ENCODE measurements at places on chromosomes 4 and X. TPM values are rescaled to one million over a fixed set of nuclear protein-coding genes. Genes with fewer than 3 reads are reported as not detected.
A peak's percentile ranks its signal among the peaks of the same experiment; 100 is the strongest.

- DNase-seq, result no peak
Observed at GRCh38 chr4:151407018-151407417, 2.0 kb upstream of the FHIP1A start.

DNA sequence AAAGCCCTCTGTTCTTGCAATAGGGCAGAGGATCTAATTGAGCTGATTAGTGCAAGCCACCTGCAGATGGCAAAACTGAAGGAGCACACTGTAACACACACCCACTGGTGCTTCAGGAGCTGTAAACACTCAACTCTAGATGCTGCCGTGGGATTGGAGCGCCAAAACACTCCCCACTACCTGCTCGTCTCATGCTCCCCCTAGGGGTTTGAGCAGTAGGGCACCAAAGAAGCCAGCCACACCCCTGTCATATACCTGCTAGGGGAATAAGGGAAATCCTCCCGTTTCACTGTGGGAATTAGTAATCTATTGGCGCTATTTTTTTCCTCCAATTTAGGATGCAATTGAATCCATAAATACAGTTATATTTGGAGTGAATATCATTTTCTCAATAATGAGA is 360.2 kb downstream of the GLUD2 start:
- no peak for DNase-seq

DNA sequence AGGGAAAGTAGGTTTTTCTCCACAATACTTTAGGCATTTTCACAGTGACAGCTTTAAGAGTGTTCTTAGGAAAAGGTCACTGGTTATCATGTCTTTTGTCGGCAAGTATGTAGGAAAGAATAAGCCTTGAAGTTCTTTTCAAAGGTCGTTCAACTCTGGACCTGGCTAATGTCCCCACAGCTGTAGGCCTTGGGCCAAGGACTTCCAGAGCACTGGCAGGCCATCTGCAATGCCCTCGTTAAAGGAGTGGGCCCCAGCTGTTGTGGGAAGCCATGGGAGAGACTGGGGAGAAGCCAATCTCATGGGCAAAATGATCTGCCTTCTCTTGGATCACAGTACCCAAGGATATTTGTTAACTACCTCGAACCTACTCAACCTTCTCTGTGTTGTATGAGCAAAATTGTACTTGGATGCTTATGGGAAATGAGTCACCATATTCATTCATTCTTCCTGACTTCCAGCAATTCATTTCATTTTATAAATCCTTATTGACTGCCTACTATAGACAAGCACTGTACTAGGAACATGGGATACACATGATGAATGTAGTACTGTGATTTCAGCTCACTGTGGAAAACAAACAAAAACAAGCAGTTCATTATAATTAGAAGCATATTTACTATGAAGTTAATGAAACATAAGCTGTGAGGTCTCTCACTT is 141.1 kb upstream of the KIT start:
- DNase-seq, result no peak

- DNase-seq, result no peak
Observed at GRCh38 chrX:47174376-47174775, 19.3 kb upstream of the UBA1 start.

DNA sequence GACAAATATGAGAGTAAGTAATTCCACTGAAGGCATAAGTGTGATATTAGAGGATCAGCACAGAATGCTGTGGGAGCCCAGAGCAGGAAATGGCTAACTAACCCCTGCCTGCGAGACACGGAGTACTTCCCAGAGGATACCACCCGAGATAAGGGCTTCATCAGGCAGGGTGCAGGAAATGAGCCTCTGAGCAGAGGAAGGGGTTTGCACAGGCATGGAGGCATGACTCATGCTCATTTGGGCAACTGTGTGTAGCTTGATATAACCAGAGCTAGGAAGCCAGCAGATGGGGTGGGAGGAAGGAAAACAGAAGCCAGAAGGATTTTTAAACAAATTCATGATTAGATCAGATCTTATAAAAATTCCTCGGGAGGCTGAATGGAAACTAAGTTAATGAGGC is 70.0 kb upstream of the TSPAN5 start:
- DNase-seq, result no peak

GRCh38 chr4:124389591-124389990 is 322.9 kb downstream of the ANKRD50 start:
- DNase-seq, result no peak

- DNase-seq, result no peak
Observed at GRCh38 chrX:95040104-95040503, 1366.1 kb downstream of the FAM133A start.

DNA sequence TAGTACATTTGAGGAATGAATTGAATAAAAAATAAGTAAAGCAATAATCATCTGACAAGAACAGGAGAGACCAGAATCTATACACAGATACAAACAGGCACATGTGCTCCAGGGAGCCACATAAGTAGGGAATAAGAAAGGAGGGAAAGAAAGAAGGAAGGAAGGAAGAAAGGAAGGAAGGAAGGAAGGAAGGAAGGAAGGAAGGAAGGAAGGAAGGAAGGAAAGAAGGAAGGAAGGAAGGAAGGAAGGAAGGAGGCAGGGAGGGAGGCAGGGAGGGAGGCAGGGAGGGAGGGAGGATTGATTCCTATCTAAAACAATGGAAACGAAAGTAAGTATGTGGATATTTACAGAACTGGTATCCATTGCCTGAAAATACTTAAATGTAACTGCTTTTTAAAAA is 475.8 kb downstream of the NLGN4X start:
- no peak for DNase-seq

DNA sequence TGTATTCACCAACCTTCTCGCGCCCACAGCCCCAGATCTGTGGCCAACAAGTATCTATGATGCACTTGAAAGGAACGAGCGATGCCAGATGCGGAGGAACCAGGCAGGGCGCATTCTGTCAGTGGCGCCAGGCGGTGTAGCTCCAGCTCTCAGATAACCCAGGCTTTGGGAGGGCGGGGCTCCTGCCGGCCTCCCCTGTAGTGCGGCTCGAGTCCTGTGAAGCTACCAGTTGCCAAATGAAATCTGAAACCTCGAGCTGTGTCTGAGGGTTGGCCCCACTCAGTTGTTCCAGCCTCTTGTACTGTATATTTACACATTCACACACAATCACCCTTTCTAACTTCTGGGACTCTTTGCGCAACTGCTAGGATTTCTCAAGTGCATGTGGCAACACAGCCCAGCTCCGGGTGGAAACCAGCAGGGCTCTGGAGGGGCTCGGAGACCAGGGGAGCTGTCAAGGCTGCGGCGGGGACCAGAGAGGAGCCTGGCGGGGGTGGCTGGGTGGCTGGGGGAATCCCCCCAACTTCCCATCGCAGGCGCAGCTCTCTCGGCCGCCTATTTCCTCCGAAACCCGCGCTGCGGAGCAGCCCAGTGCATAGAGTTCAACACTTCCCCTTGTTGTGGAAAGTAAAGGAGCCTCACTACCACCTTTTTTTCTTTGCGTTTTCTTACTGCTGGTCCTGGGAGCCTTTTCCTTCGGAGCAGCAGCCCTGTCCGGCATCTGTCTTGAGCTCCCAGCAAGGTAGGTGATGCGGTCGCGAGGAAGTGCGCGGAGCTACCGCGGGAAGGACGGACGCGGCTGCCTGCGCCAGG is at the start of gene ARHGAP24:
TSS of gene ARHGAP24 (plus strand) at position 333 of the 813 bp plus-strand sequence.
- DNase-seq, result no peak

GRCh38 chr4:139256349-139256748 is 23.7 kb downstream of the MGARP start:
- DNase-seq, result no peak

DNA sequence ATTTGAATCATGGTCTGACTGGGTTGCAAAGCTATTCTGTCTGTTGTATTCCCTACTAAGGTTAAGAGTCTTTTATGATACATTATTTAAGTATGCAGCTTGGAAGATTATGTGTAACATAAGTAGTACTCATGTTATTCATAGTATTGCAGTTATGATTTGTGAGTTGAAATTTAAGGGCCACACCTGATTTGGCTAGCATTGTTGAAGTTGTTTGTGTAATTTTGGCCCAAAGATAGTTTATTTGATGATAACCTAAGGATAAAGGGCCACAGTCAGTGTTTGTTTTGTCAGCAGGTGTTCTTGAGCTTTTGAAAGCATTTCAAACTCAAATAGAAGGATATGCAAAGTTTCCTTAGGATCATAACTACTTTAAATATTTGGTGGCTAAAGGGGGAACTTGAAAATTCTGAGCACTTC is 38.9 kb downstream of the NUDT9 start:
- DNase-seq, result no peak

DNA sequence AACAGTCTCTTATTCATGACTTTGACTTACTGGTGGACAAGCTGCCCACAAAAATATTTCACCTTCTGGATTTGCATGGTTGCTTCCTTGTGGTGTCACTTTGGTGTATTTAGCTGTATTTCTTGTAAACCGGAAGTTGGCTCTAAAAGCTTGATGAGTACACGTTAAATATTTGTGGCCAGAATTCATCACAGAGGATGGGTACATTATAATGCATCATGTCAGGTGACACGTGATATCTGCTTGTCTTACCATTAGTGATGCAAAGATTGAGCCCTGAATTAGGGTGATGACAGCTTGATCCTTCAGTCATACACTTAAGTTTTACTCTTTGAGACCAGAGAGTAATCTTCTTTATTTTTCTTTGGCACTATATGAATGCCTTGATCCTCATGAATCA is 188.3 kb upstream of the RPS6KA3 start:
- DNase-seq, result no peak

DNA sequence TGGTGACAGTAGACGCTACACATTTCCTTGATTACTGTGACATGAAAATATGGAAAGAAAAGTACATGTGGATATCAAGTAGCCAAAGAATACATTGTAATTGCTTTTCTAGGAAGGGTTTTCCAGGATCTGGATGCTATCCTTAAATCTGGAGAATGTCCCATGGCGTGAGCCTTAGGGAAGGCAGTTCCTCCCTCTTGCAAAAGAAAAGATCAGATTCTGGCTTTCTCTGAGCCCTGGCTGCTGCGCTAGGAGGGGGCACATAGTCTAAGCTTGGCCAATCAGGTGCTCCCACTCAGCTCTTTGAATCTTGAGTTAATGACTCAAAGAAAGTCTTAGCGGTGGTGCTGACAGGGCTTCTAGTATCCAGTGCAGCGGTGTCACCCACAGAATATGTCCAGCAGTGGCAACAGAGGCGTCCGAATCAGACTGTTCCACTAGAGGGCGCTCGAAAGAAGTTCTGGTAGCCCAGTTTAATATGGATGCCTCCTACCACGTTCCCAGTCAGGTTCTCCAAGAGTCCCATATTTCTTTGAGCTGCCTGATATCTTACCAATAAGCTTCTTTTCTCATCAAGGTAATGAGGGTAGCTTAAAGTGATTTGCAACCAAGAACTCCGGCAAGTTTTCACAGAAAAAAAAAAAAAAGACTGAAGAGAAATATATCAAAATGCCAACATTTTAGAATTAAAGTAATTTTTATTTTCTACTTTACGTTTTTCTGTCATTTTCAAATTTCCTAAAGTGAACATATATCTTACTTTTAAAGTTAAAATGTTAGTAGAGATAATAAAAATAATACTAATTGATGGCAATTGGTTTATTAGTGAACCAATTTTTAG is 213.4 kb upstream of the S100G start:
- peak; percentile 60 for DNase-seq

DNA sequence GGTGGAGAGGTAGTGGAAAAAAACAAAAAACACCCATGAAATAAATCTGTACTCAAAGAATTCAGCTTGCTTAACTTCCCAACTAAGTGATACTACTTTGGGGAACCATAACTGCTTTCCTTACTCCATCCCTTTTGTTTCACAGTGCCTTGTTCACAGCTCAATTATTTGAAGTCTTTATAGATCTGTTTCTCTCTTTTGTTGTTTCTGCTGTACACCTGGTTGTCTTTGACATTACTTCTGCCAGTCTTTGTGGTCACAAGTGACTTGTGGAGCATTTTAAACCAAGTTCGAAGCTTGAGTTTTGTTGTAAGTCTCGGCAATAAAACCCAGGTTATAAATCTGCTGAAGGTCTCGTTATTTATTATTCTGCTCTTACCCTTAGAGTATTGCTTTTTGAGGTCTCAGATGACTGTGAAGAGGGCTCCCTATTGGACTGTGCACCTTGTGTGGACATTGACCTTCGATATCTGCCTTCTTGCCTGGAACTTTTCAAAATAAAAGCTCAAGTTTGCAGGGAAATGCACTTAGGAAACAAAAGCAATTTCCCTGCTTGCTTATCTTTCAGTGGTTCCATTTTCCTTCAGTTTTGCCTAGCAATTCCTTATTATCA is 59.8 kb downstream of the ANK2 start:
- no peak for DNase-seq

GRCh38 chrX:47643926-47644325 is 6.4 kb downstream of the ELK1 start:
- DNase-seq, result no peak

DNA sequence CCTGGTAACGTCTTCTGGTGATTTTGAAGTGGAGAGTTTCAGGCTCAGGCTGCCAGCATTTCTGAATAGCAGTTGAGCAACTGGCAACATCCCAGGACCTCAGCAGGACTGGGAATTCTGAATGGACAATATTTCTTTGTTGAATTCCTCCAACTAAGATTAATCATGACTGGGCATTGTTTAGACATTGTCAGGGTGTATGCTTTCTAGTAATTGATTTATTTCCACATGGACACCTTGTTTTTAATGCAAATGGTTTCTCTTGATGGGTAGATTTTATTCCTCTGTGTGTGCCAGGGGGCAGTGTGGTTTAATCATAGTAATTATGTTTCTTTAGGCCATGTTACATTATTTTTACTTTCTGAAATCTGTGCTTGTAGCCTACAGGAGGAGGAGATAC is 1004.7 kb upstream of the LCORL start:
- DNase-seq, result no peak

Gene HSD17B13
- 0.27 TPM for total RNA-seq

Gene PPEF2
- not detected for total RNA-seq

Gene HSFX2
- total RNA-seq, result not detected

Gene ADH7
- total RNA-seq, result not detected

Gene SRPK3
- total RNA-seq, result not detected

Gene TMEM129
- total RNA-seq, result 14.8 TPM

Gene CFAP99
- total RNA-seq, result 0.36 TPM

Gene NIPAL1
- 1.3 TPM for total RNA-seq

Gene FATE1
- total RNA-seq, result not detected

Gene ENPEP
- total RNA-seq, result not detected

All from CD8-positive, alpha-beta T cell (primary cell).